ENCODE measurements at places on chromosomes 7 and 10. TPM values are rescaled to one million over a fixed set of nuclear protein-coding genes. Genes with fewer than 3 reads are reported as not detected.

Gene SPDYE1
- total RNA-seq = not detected

Gene AGFG2
- total RNA-seq = 6.3 TPM

Gene DGKB
- not detected for total RNA-seq

Gene WEE2
- total RNA-seq = 0.27 TPM

Gene ATG9B
- total RNA-seq = 12.7 TPM

Gene TIMM23B
- 27.1 TPM for total RNA-seq

Gene SFRP4
- not detected for total RNA-seq

Gene ATRNL1
- total RNA-seq = not detected

Measured in CD8-positive, alpha-beta T cell (primary cell).